ENCODE measurements at places on chromosomes 2 and 18.

GRCh38 chr2:153311432-153311831, 167.1 kb downstream of the RPRM start:
- no peak for DNase-seq

- DNase-seq = no peak
Observed at GRCh38 chr18:10557085-10557677, 31.4 kb downstream of the NAPG start.

- no peak for DNase-seq
Observed at GRCh38 chr2:205975082-205975949, 110.7 kb downstream of the INO80D start.

DNA sequence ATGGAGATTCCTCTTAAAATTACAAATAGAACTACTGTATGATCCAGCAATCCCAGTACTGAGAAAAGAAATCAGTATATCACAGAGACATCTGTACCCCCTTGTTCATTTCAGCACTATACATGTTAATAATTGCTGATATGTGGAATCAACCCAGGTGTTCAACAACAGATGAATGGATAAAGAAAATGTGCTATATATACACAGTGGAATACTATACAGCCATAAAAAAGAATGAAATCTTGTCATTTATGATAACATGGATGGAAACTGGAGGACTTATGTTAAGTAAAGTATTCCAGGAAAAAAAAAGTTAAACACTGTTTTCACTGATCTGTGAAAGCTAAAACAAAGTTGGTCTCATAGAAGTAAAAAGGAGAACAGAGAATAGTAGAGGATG, 124.7 kb downstream of the TAF4B start:
- DNase-seq = no peak
